ENCODE measurements at places on chromosomes 2 and 18. TPM values are rescaled to one million over a fixed set of nuclear protein-coding genes. Genes with fewer than 3 reads are reported as not detected.

The PAIP2B gene
- total RNA-seq = 30.7 TPM

The DTNA gene
- 208 TPM for total RNA-seq

The RGPD8 gene
- 10.6 TPM for total RNA-seq

The TMEM247 gene
- total RNA-seq = not detected

The MC4R gene
- not detected for total RNA-seq

The CDH19 gene
- total RNA-seq = 14.8 TPM

The PRKAG3 gene
- total RNA-seq = 0.13 TPM

The PSMG2 gene
- 43.8 TPM for total RNA-seq

The CHRND gene
- total RNA-seq = 0.11 TPM

Measured in cardiac septum (tissue), 1 donor.